ENCODE measurements at places on chromosomes 11 and 22. TPM values are rescaled to one million over a fixed set of nuclear protein-coding genes. Genes with fewer than 3 reads are reported as not detected.
A peak's percentile ranks its signal among the peaks of the same experiment; 100 is the strongest.

RAB3IL1 gene
- not detected for total RNA-seq

MIEF1 gene
- 16.0 TPM for total RNA-seq

INS gene
- not detected for total RNA-seq

DUSP8 gene
- 71.7 TPM for total RNA-seq

MUC6 gene
- total RNA-seq: not detected

INSC gene
- total RNA-seq: not detected

PAMR1 gene
- total RNA-seq: not detected

ZFTA gene
- 2.2 TPM for total RNA-seq

EMID1 gene
- 1.3 TPM for total RNA-seq

CNTN5 gene
- total RNA-seq: not detected

DNAJB7 gene
- not detected for total RNA-seq

SHISAL1 gene
- not detected for total RNA-seq

TIMP3 gene
- total RNA-seq: 0.35 TPM

FOLR2 gene
- total RNA-seq: not detected

RHOD gene
- total RNA-seq: not detected

TCN2 gene
- total RNA-seq: 0.30 TPM

DNA sequence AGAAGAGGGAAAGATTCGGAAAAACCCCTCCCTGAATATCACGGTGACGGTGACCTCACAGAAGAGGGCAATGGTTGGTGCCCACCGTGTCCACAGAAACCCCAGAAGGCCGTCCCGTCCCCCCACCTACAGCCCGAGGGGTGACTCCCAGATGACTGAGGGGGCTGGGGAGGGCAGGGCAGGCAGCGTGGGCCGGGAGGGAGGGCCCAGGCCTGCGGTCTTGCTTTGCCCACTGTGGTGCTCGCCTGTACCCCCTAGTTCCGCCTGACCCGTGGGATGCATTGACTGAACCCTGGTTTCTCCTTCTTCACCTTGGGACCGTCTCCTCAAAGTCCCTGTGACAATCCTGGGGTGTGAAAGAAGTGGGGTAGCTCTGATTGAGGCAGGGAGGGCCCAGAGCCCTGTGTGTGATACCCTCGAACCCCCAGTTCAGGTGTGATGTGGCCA, 526.7 kb downstream of the BRD1 start:
- no peaks in the 10 kb centered on the region for H3K27me3 ChIP-seq
- no peak overlapping the region for H3K4me3 ChIP-seq
- no peak for DNase-seq
- H3K4me1 ChIP-seq: no peaks in the 10 kb centered on the region
- no peak overlapping the region for H3K27ac ChIP-seq

DNA sequence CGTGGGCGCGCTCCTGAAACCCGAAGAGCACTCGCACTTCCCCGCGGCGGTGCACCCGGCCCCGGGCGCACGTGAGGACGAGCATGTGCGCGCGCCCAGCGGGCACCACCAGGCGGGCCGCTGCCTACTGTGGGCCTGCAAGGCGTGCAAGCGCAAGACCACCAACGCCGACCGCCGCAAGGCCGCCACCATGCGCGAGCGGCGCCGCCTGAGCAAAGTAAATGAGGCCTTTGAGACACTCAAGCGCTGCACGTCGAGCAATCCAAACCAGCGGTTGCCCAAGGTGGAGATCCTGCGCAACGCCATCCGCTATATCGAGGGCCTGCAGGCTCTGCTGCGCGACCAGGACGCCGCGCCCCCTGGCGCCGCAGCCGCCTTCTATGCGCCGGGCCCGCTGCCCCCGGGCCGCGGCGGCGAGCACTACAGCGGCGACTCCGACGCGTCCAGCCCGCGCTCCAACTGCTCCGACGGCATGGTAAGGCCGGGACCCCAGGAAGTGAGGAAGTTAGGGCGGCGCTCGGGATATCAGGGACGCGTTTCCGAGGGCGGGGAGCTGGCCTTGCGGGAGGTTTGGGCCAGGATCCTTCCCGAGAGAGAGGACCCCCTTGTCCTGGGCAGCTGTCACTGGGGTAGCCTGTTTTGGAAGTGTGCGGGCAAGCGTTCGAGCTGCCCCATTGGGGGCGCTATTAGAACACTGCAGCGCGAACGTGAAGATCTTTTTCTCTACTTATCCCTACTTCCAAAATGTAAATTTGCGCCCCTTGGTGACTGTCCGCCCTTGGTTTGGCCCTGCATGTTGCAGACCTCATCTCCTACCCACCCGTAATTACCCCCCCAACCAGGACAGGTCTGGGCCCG, 796 bp downstream of the MYOD1 start:
- H3K36me3 ChIP-seq: no peaks in the 10 kb centered on the region
- H3K4me1 ChIP-seq: no peaks in the 10 kb centered on the region

DNA sequence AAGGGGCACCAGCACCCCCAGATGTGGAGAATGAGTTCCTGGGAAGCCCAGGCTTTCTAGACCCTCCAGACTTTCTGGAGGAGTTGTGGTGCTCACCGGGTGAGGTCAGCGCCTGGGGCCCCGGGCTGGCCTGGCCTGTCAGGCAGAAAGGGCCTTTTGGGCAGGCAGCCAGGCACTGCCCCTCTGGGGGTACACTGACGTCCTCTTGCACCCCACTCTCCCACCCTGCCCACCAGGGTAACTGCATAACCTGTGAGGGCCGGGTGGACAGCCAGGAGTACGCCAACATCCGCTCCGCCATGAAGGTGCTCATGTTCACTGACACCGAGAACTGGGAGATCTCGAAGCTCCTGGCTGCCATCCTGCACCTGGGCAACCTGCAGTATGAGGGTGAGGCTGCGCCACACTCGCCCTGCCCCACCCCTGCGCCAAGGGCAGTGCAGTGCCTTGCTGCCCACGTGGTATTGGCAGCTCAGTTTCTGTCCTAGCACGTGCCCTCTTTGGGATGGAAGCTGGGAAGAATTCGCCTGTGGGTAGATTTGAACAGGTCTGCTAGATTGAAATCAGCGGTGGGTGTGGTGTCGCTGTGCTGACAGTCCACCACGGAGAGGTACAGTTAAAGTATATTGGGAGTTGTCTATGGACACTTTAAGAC, 30.1 kb downstream of the MYO7A start:
- no peak overlapping the region for H3K4me3 ChIP-seq
- no peaks in the 10 kb centered on the region for H3K27me3 ChIP-seq
- H3K36me3 ChIP-seq: no peaks in the 10 kb centered on the region

DNA sequence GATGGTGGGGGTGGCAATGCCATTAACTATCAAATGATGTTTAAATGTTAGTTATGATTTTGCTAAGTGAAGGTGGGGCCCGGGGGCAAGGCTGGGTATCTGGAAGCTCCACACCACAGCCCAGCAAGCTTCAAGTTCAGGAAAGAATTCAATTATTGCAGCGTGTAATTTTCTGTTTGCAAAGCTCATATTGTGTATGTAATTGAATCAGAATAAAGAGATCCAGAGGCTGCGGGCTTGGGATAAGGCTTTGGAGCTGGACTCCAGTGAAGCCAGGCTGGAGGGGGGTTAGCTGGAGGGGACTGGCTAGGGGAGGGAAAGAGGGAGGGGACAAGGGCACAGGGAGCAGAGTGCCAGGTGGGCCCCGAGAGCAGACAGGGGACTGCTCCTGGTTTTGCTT, 557.1 kb upstream of the CADM1 start:
- H3K27ac ChIP-seq: no peak overlapping the region
- H3K4me1 ChIP-seq: no peaks in the 10 kb centered on the region
- H3K27me3 ChIP-seq: no peaks in the 10 kb centered on the region
- no peak overlapping the region for H3K4me3 ChIP-seq
- no peak for DNase-seq
- H3K36me3 ChIP-seq: no peaks in the 10 kb centered on the region

GRCh38 chr11:64758330-64759079, 1.3 kb downstream of the PYGM start:
- H3K4me3 ChIP-seq: no peak overlapping the region
- no peak for DNase-seq
- H3K27ac ChIP-seq: no peak overlapping the region
- H3K4me1 ChIP-seq: peaks cover 50% of the 10 kb centered on the region
- peaks cover 14% of the 10 kb centered on the region for H3K36me3 ChIP-seq

GRCh38 chr11:61059260-61059752, 43.0 kb upstream of the CD5 start:
- H3K27ac ChIP-seq: no peak overlapping the region
- DNase-seq: no peak
- no peaks in the 10 kb centered on the region for H3K36me3 ChIP-seq

DNA sequence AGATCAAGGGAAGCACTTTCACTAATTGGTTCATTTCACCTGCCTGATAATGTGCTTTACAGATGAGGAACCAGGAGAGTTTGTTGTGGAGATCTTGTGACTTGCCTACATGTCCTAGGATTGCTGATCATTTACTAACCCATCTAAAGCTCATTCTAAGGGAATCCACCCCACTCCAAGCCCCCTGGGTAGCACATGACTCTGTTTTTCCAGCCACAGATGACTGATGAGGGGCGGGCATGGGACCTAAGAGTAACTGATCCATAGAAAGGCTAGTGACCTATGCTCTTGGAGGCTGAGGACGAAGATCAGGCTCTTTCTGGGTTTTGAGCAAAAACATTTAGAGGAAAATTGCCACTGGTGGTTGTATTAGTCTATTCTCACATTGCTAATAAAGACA, 378.1 kb downstream of the CADM1 start:
- no peak overlapping the region for H3K4me3 ChIP-seq
- DNase-seq: no peak
- no peaks in the 10 kb centered on the region for H3K4me1 ChIP-seq

- H3K4me3 ChIP-seq: no peak overlapping the region
- H3K4me1 ChIP-seq: peaks cover 30% of the 10 kb centered on the region
- H3K27ac ChIP-seq: no peak overlapping the region
- peaks cover 54% of the 10 kb centered on the region for H3K36me3 ChIP-seq
Measured at GRCh38 chr11:118899706-118900360, 16.1 kb downstream of the CXCR5 start.

GRCh38 chr11:126474220-126474619, 118.7 kb downstream of the ST3GAL4 start:
- no peak overlapping the region for H3K27ac ChIP-seq
- H3K4me1 ChIP-seq: peaks cover 9% of the 10 kb centered on the region
- no peaks in the 10 kb centered on the region for H3K36me3 ChIP-seq
- no peaks in the 10 kb centered on the region for H3K27me3 ChIP-seq
- no peak overlapping the region for H3K4me3 ChIP-seq

DNA sequence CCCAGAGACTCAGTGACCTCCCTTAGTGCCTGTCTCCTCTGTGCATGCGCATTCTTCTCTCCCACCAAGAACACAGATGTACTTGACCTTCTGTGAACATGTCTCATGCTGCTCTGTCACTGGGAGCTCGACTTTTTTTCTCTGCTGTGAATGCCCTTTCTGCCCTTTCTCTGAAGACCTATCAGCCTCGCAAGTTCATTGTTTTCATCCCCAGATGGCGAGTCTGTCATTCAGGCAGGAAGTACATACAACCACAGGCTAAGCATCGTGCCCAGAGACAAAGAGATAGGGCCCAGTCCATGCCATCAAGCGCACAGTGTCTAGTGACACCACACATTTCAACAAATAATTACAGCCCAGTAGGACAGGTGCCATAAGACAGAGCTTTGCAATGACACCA, 50.4 kb upstream of the RAB1B start:
- no peak overlapping the region for H3K4me3 ChIP-seq
- no peak for DNase-seq
- peaks cover 9% of the 10 kb centered on the region for H3K4me1 ChIP-seq

GRCh38 chr22:38317122-38317994, at the start of gene CSNK1E:
Gene CSNK1E (minus strand): TSS chr22:38317433. CDS start chr22:38314157, 3,276 bp downstream.
- H3K27ac ChIP-seq: peak within 1 kb of the TSS; percentile 88
- peak; percentile 73 for DNase-seq
- H3K27me3 ChIP-seq: no peaks in the 10 kb centered on the region

- H3K27me3 ChIP-seq: no peaks in the 10 kb centered on the region
- DNase-seq: no peak
- peaks cover 37% of the 10 kb centered on the region for H3K36me3 ChIP-seq
Measured at GRCh38 chr22:41229730-41230400, 10.9 kb downstream of the CHADL start.

- no peaks in the 10 kb centered on the region for H3K36me3 ChIP-seq
- H3K27me3 ChIP-seq: no peaks in the 10 kb centered on the region
- peak overlapping the region; percentile 80 for H3K27ac ChIP-seq
Measured at GRCh38 chr11:67468056-67468455, 995 bp downstream of the TMEM134 start.

GRCh38 chr11:122642472-122642922, 13.0 kb upstream of the UBASH3B start:
- no peaks in the 10 kb centered on the region for H3K4me1 ChIP-seq
- no peaks in the 10 kb centered on the region for H3K27me3 ChIP-seq
- no peaks in the 10 kb centered on the region for H3K36me3 ChIP-seq
- DNase-seq: no peak
- no peak overlapping the region for H3K4me3 ChIP-seq
- H3K27ac ChIP-seq: no peak overlapping the region

- peaks cover 23% of the 10 kb centered on the region for H3K36me3 ChIP-seq
- H3K27me3 ChIP-seq: no peaks in the 10 kb centered on the region
- DNase-seq: no peak
- no peaks in the 10 kb centered on the region for H3K4me1 ChIP-seq
- H3K4me3 ChIP-seq: no peak overlapping the region
Measured at GRCh38 chr22:38163844-38164550, 17.6 kb downstream of the PLA2G6 start.

DNA sequence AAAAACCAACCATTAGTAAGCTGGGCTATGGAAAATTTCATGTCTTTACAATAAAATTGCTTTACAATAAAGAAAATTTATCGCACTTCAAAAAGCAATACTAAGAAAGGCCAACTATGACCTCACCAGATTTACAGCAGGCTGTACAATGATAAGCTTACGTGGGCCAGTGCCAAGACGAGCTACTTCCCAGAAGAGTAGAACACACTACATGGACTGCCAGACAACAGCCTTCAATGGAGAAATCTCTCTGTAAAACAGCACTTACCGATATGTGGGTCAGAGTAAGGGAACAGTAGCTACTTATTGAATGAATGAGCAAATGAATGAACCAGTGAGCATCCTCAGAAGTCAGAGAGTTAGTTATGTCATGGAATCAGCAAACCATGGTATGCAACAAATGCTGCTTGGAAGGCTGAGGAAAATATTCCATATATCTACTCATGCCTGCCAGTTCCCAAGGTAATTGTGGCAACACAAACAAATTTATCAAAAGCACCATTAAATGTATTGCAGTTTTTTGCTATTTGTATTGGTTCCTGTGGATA, 74.4 kb downstream of the SLC36A4 start:
- no peak for DNase-seq
- H3K27me3 ChIP-seq: peaks cover 1% of the 10 kb centered on the region
- no peaks in the 10 kb centered on the region for H3K4me1 ChIP-seq
- no peak overlapping the region for H3K27ac ChIP-seq

GRCh38 chr11:111476956-111477355, 35.2 kb downstream of the BTG4 start:
- H3K36me3 ChIP-seq: no peaks in the 10 kb centered on the region
- no peak for DNase-seq
- H3K4me3 ChIP-seq: no peak overlapping the region
- H3K27ac ChIP-seq: no peak overlapping the region

GRCh38 chr22:20573833-20574615, 66.6 kb downstream of the MED15 start:
- peaks cover 46% of the 10 kb centered on the region for H3K4me1 ChIP-seq
- H3K27me3 ChIP-seq: no peaks in the 10 kb centered on the region
- H3K36me3 ChIP-seq: peaks cover 78% of the 10 kb centered on the region

- no peaks in the 10 kb centered on the region for H3K36me3 ChIP-seq
- DNase-seq: no peak
- H3K4me3 ChIP-seq: no peak overlapping the region
Measured at GRCh38 chr11:134386945-134387344, 25.1 kb downstream of the B3GAT1 start.

- H3K4me1 ChIP-seq: peaks cover 37% of the 10 kb centered on the region
- H3K36me3 ChIP-seq: peaks cover 6% of the 10 kb centered on the region
- H3K4me3 ChIP-seq: peak overlapping the region; percentile 66
Measured at GRCh38 chr11:64185175-64185692, 737 bp upstream of the STIP1 start.
